Fibroblast of the aortic adventitia (primary cell): ENCODE measurements at places on chromosomes 16 and 17. TPM values are rescaled to one million over a fixed set of nuclear protein-coding genes. Genes with fewer than 3 reads are reported as not detected.

Gene MIF4GD
- 3.8 and 9.9 TPM in 2 replicates for total RNA-seq

Gene KCTD13
- total RNA-seq = 12.5 and 41.9 TPM in 2 replicates

Gene NPIPB6
- 26.7 TPM in 1 of 2 replicates, not detected in the other for total RNA-seq

Gene FN3K
- total RNA-seq = 0.74 and 2.8 TPM in 2 replicates

Gene GNG13
- not detected in 2 replicates for total RNA-seq

Gene TAOK2
- 44.6 and 57.2 TPM in 2 replicates for total RNA-seq

Gene TEPSIN
- 3.4 and 13.3 TPM in 2 replicates for total RNA-seq

Gene CEP112
- total RNA-seq = 7.2 and 10.6 TPM in 2 replicates

Gene SLC47A2
- total RNA-seq = 0.33 TPM in 1 of 2 replicates, not detected in the other

Gene HBZ
- total RNA-seq = not detected in 2 replicates

DNA sequence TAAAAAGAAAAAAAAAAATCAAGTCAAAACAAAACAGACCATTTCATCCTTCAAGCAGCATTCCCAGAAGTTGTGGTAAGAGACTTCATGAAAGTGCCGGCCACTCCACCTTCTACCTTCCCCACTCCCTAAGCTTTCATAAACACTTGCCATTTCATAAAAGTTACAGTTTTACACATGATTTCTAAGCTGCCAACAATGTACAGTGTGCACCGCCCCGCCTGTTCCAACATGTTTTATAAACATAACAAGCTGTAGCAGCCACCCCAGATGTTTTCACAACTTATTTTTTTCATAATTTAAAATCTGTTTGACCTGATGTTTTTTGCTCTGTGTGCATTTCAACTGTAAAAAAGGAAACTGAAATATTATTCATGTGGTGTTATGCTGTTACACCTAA lies 608.1 kb downstream of the TOX3 start:
- no peak for DNase-seq

GRCh38 chr16:30353438-30354129 lies 1.5 kb downstream of the CD2BP2 start:
- DNase-seq = no peak

- DNase-seq = no peak
These were observed 957 bp downstream of the VPS25 start for GRCh38 chr17:42774066-42774745.

GRCh38 chr16:22124583-22125284 lies 32.4 kb downstream of the VWA3A start:
- no peak for DNase-seq

DNA sequence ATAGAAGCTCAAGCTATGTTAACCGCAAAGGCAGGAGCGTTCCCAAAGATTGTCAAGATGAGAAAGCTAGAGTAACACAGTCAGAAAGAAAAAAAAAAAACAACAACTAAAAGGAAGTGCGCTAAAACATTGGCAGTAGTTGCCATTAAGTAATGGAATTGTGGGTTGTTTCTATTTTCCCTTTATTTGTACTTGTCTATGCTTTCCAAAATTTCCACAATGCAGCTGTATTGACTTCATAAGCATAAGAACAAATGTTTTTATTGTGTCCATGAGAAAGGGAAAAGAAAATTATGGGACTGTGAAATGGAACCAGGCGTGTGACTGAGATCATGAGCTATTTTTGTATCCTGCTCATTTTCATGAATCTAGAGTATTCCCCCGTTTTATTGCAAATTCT lies 153.4 kb downstream of the TMEM114 start:
- no peak for DNase-seq

GRCh38 chr16:10941127-10941933 lies 938 bp downstream of the DEXI start:
- no peak for DNase-seq

GRCh38 chr16:23509782-23510163 lies 521 bp downstream of the GGA2 start:
- DNase-seq = peak; percentile 28

GRCh38 chr17:6591599-6592158 lies 35.3 kb upstream of the PITPNM3 start:
- DNase-seq = peak; percentile 60

- DNase-seq = peak; percentile 13
These were observed 61.1 kb upstream of the KCNJ16 start for GRCh38 chr17:70013911-70014310.

GRCh38 chr16:21100447-21100846 lies 50.2 kb downstream of the DNAH3 start:
- peak; percentile 48 for DNase-seq

DNA sequence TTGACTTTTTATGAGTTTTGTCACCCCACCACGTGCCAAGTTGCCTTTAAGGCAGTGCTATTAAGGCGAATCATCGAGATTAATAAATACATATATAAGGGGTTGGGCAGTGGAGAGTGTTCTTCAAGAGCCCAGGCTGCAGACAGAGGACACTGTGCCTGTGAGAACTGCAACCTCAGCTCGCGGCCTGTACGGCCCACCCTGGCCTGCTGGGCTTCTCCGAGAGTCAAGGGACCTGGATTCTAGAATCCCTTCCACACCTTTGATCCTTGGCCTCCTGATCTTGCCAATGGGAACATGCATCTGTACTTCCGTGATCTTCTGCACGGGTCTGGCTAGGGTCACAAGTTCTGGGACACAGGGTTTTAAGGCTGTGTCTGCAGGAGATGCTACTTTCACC lies 54.5 kb downstream of the IRX5 start:
- DNase-seq = no peak

GRCh38 chr16:51137097-51137496 lies 14.0 kb downstream of the SALL1 start:
- DNase-seq = no peak

- peak; percentile 88 for DNase-seq
These were observed 1.1 kb downstream of the VAT1 start for GRCh38 chr17:43020789-43021740.

- no peak for DNase-seq
These were observed 3.7 kb downstream of the TMEM98 start for GRCh38 chr17:32931686-32932085.

GRCh38 chr16:47787696-47788095 lies 326.6 kb downstream of the PHKB start:
- peak; percentile 17 for DNase-seq

DNA sequence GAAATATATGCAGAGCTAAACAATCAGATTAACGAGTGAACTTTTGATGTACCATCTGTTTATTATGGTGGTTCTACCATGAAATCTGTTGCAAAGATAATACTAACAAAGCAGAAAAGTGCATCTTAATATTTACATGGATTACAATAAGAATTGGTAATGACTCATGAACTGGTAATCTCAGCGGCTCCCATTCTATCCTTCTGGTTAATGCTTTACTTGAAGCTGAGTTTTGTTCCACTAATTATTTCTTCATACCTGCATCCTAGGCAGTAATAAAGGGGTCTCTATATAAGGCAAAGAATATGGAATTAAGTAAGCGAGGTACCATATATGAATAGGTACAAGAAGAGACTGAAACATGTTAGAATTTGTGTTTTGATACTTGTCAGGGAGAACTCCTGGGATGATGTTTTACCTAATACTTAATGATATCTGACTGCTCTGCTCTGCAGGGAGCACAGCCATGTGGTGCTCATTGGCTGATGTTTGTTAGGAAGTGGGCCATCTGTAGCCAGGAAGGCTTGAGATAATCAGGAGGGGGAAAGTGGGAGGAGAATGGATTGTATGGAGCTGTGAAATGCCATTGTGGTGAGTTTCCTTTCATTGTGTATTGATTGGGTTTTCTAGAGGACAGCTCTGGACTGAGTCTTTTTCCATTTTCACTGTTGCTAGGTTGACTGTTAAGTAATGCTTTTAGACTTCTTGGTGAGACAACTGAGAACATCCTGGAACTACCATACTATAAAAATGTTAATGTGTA lies 52.6 kb downstream of the MAP2K6 start:
- no peak for DNase-seq
